GM23248 (cell line): ENCODE measurements at places on chromosomes 12 and 14. TPM values are rescaled to one million over a fixed set of nuclear protein-coding genes. Genes with fewer than 3 reads are reported as not detected.

SIX1 gene
- total RNA-seq, result 7.8 and 11.7 TPM in 2 replicates

GRCh38 chr12:97109441-97109840, 202.4 kb downstream of the NEDD1 start:
- no peak for DNase-seq

DNA sequence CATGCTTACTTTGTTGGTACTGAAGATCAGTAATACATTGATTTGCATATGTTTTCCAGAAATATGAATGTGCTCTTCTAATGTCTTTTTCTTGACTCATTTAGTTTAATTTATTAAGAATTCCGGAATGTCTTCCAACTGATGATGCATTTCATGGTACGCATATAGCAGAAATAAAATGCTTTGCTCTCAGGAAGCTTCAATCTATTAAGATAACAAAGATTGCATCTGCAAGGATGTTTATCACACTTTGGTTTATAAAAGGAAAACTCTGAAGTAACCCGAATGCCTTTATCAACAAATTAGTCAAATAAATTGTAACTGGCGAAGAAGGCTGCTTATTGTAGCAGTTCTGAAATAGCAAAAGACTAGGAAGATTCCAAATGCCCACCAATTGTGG, 166.4 kb upstream of the LMNTD1 start:
- no peak for DNase-seq

ARID4A gene
- 3.2 and 5.7 TPM in 2 replicates for total RNA-seq

GABARAPL1 gene
- total RNA-seq, result 98.6 and 127 TPM in 2 replicates
